ENCODE measurements at places on chromosomes 1 and 21.

DNA sequence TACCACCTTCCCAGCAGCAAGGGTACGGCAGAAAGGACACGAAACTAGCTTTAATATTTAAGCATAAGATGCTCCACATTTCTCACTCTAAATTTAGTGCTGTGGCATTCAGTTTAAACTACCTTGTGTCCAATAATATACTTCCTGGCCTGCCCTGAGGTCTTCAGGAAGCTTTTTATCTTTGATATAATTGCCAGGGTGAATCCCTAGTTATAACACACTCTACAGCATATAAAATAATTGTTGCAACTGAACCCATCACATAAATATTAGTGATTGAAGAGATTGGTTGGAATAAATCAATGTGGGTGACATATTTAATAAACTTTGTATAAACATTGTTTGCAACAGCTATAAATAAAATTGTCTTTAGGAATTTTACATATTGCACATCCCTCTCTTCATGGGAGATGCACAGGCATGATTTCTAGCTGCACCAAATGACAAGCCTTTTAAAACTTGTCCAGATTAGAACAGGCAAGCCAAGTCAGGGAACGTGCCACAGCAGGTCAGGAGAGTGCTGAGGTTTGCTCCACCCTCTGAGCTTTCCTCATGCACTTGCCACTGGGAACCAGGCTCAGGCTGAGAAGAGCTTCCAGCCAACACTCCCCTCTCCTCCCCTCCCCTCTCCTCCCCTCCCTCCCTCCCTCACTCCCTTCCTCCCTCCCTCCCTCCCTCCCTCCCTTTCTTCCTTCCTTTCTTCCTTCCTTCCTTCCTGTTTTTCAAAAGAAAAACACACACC is 623.2 kb upstream of the PKN2 start:
- no peak for DNase-seq

- no peak for DNase-seq
Measured at GRCh38 chr1:115423776-115424175, 85.7 kb upstream of the NGF start.

DNA sequence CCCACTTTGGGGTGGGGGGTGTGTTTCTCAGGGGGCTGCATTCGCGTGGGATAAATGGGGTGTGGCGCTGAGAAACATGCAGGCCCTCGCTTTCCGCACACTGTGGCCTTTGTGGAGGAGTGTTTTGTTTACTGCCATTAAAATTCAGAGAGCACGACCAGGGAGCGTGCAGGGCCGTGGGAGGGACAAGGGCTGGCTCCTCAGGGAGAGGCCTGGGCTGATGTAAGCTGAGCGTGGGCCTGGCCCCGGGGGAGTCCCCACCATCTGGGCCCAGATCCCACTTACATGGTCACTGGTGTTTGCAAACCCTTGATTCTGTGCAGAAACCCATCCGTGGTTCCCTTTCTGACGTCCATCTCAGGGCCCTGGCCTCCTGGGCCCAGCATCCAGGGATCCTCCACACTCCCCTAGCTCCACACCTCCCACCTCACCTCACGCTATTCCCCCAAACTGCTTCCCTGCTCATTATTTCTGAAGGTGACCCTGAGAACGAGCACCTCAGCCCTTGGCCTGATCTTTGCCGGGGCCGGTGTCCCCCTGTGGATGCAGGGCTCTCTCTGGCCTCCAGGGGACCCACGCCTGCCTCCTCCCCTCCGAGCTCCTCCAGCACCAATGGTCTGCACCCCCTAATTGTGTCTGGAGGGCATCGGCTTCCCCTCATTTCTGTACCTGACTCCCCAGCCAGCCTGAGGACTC is 92.5 kb upstream of the SIM2 start:
- DNase-seq = no peak

GRCh38 chr21:16113052-16113715 is 383.4 kb downstream of the USP25 start:
- DNase-seq = no peak

GRCh38 chr1:54777431-54777830 is 13.1 kb upstream of the PARS2 start:
- DNase-seq = no peak

DNA sequence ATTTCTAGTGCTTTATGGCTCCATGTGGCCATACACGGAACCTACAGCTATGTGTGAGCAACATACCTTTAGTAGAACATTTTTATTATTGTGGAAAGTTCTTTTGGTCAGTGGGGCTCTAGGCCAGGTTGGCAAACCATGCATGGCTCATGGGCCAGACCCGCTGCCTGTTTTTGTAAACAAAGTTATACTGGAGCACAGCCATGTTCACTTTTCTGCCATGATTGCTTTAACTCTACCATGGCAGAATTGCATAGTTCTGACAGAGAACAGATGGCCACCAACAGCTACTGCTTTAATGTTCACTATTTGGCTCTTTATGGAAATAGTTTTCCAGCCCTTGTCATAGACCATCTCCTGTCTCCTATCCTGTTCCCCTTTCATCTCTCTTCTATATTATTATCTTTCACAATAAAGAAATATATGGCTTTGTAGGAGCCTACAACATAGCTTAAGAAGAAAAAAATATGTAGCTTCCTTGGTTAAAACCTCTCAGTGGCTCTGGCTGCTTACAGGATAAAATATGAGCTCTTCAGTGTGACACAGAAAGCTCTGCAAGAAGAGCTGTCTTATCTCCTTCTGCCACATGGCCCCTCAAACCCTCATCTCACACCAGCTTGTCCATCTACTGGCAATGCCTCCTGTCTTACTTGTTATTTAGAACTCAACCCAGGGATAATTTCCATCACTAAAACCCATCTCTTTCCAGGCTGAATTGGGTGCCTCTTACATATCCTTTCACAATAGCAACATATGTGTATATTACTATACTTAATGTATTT is 54.6 kb upstream of the RWDD3 start:
- DNase-seq = no peak
